Suprapubic skin (tissue), 4 donors: ENCODE measurements at places on chromosomes 5 and 9. TPM values are rescaled to one million over a fixed set of nuclear protein-coding genes. Genes with fewer than 3 reads are reported as not detected.

Gene C9orf50
- total RNA-seq = 0.64 TPM

Gene VDAC1
- total RNA-seq = 194 TPM

Gene AFAP1L1
- total RNA-seq = 4.8 TPM

Gene C9
- 5.6 TPM for total RNA-seq

DNA sequence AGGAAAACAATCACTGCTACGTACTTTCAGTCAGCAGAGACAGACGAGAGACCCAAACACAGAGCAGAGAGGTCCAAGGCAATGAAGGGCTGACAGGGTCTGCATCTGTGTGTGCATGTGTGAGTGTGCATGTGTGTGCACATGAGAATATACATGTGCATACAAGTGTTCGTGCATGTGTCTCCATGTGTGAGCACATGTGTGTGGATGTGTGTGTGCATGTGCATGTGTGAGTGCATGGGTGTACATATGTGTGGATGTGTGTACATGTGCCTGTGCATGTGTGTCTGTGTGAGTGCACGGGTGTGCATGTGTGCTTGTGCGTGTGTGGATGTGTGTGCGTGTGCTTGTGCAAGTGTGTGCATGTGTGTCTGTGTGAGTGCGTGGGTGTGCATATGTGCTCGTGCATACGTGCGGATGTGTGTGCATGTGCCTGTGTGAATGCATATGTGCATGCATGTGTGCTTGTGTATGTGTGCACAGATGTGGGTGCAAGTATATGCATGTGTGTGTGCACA lies 82.3 kb downstream of the OLFM1 start:
- no peak for DNase-seq

GRCh38 chr9:82254646-82255367 lies 266.2 kb downstream of the SPATA31D1 start:
- no peak for DNase-seq

DNA sequence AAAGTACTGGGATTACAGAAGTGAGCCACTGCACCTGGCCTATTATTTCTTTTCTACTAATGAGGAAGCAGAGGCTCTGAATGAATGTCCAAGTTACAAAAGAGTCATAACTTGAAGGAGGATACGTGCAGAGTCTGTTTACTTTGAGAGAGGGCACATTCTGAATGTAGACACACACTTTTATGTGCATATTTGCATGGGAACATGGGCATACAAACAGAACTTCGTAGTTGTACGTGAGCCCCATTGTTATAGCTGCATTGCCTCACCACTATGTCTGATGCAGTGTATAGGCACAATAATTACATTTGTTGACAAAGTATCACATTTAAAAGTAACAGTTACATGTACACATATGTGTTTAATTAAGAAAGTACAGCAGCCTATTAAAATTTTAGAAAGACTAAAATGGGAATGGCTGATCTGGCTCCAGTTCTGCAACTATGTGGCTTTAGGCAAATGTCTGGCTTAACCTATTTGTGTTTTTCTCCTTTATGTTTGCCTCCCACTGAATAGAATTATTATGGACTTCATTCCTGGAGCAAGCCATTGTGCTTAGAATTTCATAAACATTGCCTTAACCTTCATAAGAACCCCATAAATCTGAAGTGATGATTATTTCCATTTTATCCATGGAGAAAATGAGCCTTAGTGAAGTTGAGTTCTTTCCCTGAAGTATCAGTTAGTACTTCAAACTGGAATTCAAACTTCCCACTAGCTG lies 3.0 kb upstream of the DPYSL3 start:
- no peak for DNase-seq

DNA sequence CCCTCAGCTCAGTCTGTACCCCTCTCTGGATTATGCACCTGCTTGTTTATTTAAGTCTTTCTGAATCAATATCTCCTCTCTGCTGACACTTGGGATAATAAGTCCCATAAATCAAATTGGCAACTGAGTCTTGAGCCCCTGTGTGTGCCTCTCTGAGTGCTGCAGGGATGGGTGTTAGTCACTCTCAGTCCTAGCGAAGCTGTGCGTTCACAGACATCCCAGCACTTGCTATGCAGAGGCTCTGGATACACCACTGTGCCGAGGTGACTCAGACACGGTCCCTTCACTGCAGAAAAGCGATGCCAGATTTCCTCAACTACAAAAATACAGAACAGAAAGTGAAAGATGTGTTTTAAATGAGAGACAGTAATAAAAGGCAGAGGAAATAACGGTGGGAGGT lies 4.1 kb upstream of the KCNMB1 start:
- no peak for DNase-seq

- no peak for DNase-seq
These were observed 225.0 kb downstream of the FANCC start for GRCh38 chr9:95092262-95093072.

GRCh38 chr5:14370386-14370785 lies 211.2 kb upstream of the OTULINL start:
- no peak for DNase-seq

DNA sequence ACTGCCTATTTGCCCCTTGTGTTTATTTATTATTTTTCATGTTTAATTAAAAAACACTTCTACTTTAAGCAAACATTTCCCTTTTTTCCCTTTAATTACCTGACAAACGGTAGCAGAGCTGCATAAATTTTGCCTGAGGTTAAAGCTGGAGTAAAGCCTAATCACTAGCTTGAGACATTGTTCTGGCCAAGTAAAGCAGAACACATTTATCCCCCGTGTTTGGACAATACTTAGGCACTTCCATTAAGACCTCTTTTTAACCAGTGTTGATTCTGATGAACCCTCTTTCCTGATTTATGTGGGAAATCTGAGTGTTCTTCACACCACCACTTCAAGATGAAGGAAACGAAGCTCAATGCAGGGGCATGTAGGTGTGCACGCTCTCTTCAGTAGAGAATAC lies 54.5 kb downstream of the BNC2 start:
- no peak for DNase-seq
